ENCODE measurements at places on chromosomes 6 and 20.

- no peak for DNase-seq
Measured at GRCh38 chr6:81769824-81770223, 17.3 kb upstream of the TENT5A start.

DNA sequence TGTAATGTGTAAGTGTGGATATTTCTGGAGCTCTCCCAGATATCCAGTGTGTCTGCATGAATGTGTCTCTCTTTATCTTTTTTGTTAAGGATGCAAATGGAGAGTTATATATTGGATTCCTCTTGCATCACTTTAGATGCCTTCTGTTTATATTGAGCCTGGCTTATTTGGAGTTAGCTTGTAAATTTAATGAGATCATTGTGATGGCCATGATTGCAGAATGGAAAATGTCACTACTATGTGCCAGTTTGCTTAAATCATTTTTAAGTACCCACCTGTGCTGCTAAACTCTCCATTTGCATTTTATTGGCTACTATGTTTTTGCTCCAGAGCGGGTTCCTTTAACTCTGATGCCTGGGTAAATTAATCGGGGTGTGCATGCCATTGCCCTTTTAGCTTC, 334.8 kb downstream of the UTRN start:
- no peak for DNase-seq

- no peak for DNase-seq
Measured at GRCh38 chr6:159963111-159963510, 5.8 kb upstream of the IGF2R start.

DNA sequence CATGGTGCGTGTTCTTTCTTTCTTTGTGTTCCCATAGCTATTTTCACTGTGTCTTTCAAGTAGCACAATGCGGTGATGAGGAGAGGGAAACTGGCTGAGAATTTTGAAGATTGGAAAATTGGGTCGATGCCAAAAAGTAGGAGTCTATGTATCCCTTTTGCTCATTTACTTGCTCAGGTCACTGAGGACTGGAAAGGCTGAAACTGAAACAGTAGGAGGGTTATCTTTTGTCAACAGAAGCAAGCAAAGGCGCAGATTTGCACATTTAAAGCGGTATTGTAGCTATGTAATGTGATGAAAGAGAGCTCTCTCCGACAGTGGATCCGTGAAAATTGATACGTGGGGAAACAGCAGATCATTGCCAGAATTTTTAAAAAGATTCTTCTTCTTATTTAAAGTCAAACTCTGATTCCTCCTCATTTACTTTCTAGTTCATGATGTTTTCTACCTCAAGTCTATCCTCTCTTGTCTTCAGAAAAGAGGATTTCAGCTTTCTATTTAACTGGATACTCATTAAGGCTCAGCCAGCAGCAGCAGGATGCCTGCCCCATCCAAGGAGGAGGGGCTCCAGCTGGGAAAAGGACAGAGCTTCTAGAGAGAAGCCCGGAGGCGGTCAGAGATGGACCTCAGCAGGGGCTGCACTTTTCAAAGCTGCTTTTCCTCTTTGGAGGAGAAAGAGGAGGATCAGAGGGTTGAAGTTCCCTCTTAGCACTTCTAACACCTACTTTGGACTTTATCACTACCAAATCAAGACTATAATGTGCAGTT, 15.9 kb upstream of the FYN start:
- no peak for DNase-seq

GRCh38 chr6:6661191-6661590, 72.7 kb downstream of the LY86 start:
- DNase-seq = no peak

GRCh38 chr6:43901733-43902230, 131.8 kb downstream of the VEGFA start:
- no peak for DNase-seq

DNA sequence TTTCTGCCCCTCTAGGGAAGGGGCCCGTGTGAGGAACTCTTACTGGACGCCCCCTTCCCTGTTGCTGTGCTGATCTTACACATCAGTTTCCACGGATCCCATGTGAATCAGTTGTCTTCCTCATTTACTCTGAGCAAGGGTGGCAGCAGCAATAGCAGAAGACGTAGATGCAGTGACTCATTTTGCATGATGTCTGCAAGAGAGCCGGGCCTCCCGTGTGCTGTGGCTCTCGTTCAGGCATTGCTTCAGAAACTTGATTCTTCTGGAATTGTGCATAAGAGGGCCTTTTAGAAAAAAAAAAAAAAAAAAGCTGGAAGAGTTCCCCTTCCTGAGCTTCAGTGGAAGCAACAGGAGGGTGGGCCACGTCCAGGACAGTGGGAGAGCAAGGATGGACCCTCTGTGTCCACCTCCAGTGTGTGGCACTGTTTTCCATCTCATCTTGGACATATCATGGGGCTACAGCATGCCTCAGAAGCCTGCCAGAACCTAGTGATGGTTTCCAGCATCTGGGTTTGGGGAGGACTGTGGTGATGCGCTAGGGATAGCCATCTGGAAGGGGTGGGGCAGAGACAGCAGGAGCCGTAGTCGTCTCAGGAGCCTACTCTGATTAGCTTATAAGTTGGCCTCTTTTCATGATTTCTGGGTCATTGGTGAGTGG, 62.1 kb downstream of the FOXO3 start:
- DNase-seq = no peak

DNA sequence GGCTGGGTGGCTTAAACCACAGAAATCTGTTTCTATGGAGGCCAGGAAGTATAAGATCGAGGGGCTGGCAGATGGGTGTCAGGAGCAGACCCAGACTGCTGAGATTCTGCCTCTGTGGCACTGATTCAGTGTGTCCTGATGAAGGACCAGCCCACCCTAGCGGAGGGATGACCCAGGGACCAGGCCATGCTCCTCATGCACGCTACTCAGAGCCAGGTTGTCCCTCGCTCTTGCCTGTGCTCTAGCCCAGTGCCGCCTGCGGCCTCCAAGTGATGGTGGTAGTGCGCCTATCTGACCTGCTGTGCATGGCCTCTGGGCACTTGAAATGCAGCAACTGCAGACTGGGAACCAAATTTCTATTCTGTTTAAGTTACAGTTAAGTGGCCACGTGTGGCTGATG, 13.1 kb upstream of the APMAP start:
- no peak for DNase-seq

DNA sequence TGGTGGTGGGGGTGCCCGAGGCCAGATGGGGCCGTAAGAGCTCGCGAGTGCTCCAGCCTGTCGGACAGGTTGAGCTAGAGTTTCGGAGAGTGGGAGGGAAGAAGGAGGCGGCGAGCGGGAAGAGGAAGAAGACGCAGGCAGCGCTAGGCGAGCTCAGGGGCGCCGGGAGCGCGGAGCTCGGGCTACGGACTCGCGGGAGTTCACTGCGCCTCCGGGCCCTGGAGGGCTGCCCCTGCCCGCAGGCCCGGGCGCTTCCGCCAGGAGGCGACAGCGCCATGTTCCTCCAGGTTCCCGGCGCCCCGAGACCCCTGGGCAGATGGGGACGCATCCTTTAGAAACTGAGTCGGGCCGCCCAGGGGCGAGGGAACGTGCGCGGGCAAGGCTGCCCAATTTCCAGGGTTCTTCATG, 984 bp downstream of the TFAP2C start:
- DNase-seq = no peak

DNA sequence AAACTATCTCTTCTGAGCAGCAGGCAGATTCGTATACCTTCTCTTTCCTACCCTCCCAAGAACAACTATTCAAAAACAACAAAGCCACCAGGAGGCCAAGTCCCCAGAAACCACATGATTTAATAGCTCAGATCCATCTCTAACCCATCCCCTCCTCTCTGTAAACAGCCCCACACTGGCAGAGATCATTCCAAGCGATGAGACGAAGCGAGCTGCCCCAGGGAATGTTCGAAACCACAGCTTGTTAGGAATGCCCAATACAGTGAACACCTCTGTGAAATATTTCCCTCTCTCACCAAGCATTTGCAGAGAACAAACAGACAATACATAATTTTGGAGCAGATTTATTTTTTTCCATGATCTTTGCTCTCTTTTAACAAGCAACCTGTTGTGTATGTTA, 231.8 kb downstream of the SOD2 start:
- no peak for DNase-seq

DNA sequence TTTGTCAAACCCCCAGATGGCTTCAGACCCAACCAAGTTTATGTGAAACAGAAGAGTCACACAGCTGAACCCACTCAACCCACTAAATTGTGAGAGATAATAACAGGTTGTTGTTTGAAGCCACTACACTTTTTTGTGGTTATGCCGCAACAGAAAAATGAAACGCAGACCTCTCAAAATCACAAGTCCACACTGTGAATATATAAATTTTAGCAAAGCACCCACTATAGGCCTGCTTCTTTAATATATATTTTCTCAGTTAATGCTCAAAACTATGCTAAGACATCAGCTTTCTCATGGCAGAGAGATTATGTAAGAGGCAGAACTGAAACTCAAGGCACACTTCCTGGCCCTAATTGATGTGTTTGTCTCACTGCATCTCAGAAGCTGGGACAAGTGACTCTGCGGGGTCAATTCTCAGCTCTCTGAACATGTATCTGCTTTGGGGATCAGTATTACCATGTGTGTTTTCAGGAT, 27.7 kb downstream of the MAP3K5 start:
- DNase-seq = no peak

GRCh38 chr6:143867236-143867635, 3.0 kb downstream of the ZC2HC1B start:
- no peak for DNase-seq

Data from stimulated activated CD8-positive, alpha-beta memory T cell treated with anti-CD3 and anti-CD28 coated beads, Interleukin-15, amount 100 ng/mL, for 24 hours (primary cell).